WERI-Rb-1 (cell line): ENCODE measurements at places on chromosomes 2 and 18.

- no peak for DNase-seq
Observed at GRCh38 chr18:61666876-61667590, 225.8 kb downstream of the RNF152 start.

- DNase-seq = no peak
Observed at GRCh38 chr2:217609952-217610351, 392.8 kb downstream of the TNS1 start.

DNA sequence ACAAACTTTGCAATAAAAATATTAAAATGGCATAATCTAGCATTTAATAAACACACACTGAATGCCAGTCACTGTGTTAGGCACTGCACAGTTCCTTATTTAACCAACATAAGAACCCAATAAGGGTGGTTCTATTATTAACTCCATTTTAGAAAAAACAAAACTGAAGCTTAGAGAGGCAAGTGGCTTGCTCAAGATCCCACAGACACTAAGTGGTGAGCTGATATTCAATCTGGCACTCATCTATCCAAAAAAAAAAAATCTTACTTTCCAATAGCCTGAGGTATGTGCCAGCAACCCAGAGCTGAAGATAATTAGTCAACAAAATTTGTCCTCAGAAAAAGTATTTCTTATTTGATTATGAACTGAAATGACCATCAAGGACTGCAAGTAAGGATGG, 799 bp downstream of the CYTIP start:
- DNase-seq = no peak

- no peak for DNase-seq
Observed at GRCh38 chr2:160227293-160227915, 27.3 kb upstream of the ITGB6 start.

DNA sequence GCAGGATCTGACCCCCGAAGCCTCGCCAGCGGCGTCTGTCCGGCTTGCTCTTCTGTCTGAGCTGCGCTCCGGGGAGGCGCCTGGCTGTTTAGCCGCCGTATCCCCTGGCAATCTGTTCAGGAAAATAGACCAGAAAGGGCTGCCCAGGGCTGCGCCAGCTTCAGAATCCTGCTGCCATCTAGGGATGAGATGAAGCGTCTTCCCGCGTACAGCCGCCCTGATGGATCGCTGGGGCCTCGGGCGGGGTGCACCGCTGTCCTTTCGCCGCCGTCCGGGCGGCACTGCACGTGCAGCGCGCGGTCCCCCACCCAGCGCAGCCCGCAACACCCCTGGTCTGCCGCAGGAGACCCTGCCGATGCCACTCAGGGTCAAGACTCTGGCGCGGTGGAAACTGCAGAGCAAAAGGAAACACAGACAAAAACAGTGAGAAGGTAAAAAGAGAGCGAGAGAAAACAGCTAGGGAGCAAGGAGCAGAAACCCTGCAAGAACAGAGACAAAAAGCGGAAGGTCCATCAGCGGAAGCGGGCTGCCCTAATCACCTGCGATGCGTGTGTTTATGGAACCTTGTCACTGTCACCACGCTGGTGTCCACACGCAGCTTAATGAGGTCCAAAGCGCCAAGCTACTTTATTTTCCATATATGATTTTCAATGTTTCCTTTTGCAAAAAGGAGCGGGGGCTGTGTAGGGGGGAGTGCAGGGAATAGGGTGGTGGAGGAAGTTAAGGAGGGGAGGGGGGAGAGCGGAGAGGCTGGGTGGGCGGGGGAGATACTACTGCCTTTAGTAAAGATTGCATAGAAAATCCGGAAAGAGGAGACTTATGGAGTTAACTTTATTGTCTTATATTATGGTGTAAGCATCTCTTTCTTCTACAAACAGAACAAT, 2113.3 kb upstream of the PIK3C3 start:
- peak; percentile 89 for DNase-seq
